ENCODE measurements at places on chromosomes 5 and 9.
A peak's percentile ranks its signal among the peaks of the same experiment; 100 is the strongest.

GRCh38 chr5:96881511-96882115, 5.3 kb downstream of the ERAP2 start:
- DNase-seq, result no peak

- DNase-seq, result no peak
These were observed 13.4 kb downstream of the OLFML2A start for GRCh38 chr9:124790301-124790700.

DNA sequence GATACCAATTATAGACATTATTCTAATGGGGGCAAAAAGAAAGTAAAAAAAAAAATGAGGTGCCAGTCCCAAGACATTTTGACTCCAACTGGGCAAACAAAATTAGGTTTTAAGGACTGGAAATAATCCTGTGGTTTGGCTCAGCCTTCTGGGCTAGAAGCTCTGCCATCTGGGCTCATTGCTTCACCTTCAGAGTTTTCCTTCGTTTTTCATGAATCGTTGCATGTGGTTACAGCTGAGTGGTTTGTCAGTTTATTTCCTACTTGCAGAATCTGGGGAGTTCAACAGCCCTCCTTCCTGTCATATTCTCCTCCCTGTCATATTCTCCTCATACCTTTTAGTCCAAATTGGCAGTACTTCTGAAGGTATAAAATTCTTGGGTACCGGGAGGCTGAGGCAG, 12.0 kb downstream of the UGT3A2 start:
- DNase-seq, result no peak

DNA sequence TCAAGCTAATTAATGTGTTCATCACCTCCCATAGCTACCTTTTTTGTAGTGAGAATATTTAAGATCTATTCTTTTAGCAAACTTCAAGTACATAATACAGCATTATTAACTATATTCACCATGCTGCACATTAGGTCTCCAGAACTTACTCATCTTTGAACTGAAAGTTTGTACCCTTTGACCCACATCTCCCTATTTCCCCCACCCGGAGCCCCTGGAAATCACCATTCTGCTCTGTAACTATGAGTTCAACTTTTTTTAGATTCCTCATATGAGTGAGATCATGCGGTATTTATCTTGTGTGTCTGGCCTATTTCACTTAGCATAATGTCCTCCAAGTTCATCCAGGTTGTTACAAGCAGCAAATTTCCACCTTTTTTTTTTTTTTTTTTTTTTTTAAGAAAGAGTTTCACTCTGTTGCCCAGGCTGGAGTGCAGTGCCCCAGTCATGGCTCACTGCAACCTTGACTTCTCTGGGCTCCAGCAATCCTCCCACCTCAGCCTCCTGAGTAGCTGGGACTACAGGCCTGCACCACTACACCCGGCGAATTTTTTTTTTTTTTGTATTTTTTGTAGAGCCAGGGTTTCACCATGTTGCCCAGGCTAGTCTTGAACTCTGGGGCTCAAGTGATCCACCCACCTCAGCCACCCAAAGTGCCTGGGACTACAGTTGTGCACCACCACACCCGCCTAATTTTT, 100.4 kb upstream of the SAP30L start:
- no peak for DNase-seq

DNA sequence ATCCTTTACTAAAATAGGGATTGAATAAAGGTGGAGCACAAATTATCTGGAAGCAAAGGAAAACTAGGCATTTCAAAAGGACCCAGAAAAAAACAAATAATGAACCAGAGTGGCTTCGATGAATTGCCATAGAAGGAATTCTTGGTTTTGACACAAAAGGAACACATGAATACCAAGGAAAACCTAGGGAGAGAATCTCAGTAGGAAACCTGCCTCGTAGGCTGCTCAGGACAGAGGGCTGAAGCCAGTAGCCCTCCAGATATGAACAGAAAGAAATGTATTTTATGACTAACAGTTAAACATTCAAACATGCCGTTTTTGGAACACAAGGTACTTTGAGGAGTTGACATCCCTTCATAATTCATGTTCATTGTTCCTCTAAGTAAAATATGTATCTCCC, 245.5 kb downstream of the SLF1 start:
- DNase-seq, result no peak

- DNase-seq, result no peak
These were observed 149.6 kb upstream of the ELL2 start for GRCh38 chr5:96111080-96111756.

- DNase-seq, result peak; percentile 53
These were observed 28.8 kb downstream of the LHX2 start for GRCh38 chr9:124040186-124040931.

GRCh38 chr9:116701940-116702642, 15.0 kb downstream of the TRIM32 start:
- DNase-seq, result no peak

DNA sequence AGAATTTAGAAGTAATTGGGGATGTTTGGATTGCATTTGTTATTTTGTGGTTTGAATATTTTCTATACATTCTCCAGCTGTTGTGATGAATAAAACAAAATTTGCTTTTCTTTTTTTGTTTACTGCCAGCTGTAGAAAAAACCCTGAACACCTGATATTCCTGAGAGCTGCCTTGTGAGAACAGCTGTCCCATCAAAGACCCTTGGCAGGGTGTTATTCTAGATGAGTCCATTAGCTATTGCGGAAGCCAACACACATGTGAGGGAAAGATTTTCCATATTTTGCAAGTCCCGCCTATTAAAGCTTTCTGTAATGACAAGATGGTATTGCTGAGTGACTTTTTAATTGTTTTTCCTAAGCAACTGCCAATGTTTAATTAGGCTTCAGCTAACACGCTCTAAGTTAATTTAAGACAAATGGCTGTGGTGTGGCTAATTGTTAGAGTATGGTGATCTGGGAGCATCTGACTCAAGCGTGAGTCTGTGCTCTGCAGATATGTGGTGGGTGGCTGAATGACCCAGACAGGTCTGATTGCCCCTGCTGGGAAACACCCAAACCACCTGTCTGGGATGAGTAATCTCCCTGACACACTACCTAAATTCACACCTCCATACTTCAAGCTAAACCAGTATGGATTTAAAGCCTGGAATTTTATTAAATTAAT, 86.5 kb upstream of the PRLR start:
- DNase-seq, result peak; percentile 73

- no peak for DNase-seq
These were observed 47.4 kb downstream of the MYO10 start for GRCh38 chr5:16888694-16889124.

DNA sequence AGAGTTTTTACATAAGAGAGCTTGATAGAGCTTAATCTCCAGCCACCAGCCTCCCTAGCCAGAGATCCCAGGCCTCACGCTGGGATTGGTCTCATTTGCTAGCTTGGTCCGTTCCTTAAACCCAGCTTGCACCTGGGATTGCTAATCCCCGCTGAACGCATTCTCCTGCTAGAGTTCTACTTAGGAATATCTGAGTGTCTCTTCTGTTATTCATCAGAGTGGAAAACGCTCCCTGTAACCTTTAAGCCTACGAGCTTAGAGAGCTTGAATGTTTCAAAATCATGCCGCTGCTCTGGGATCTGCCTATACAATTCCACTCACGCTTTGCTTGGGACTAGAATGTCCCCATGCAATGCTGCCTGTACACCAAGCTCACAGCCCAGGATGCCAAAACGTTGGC, 201.8 kb downstream of the NSG2 start:
- no peak for DNase-seq

GRCh38 chr5:151805414-151806223, 33.9 kb downstream of the G3BP1 start:
- DNase-seq, result no peak

- no peak for DNase-seq
These were observed 563.8 kb downstream of the PTPRD start for GRCh38 chr9:10048994-10049393.

DNA sequence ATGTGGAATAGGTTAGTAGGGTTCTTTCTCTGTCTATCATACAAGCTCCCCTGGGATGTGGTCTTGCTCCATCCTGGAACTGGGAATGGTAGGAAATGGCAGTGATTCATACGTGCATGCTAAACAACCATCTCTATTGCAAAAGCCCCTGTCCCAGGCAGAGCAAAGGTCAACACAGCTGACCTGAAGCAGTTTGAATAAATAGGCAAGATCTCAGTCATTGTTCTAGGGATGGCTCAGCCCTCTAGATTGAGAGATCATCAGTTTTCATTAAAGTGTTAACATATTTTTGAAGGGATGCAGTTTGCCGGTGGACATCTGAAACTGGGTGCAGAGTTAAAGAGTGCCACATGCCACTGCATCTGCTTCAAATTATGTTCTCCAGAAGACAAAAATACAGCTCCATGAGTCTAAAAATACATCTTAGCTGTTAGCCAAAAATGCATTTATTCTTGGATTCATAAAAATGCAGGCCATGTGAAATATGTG, 224.1 kb downstream of the ESM1 start:
- no peak for DNase-seq

DNA sequence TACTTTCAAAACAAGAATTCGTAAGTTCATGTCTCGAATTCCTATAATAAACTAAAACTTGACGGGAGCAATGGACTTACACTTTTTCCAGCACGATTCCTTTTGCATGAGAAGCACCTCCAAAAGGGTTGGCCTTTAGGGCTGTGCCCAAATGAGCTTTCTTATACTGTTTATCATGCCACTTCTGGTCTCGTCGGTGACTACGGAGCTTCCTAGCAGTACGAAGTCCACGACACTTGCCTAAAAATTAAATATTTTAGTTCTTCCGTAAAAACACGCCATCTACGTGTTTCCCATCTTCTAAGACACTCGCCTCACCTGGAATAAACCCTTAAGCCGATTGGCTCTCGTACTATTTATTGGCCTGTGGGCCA, 554 bp downstream of the RPS23 start:
- no peak for DNase-seq

DNA sequence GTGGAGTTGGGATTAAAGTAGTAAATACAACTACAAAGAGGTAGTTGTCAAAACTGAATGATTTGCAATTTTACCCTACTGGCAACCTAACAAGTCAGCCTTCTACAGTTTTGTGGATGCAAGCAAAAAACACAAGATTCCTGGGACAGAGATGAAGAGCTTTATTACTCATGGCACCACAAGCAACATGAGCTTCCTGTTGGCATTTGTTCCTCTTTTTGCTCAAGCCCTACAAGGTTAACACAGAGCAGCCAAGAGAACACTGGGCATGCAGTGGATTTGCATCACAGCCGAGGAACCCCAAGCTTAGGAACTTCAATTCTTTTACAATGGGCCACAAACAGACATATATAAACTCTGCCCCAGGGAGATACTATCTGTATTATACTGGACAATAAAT, 28.8 kb upstream of the DMAC1 start:
- no peak for DNase-seq

GRCh38 chr5:133820507-133820906, 147.9 kb downstream of the C5orf15 start:
- peak; percentile 10 for DNase-seq

DNA sequence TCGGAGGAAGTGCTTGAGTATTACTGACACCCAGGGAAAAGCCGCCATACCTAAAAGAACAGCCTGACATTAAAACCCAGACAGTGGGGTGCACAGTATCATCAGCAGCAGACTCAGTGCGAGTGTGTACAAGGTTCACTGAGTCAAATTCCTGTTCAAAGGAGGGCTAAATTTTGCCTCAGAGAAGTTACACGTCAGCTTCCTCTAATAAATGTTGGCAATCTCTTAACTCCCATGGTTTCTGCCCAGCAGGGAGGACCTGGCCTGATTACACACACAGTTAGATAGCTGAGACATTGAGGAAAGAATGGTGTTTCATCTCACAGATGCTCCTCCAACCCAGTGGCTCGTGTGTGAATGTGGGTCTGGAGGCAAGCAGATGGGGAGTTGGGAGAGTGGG, 38.2 kb downstream of the NIPSNAP3B start:
- peak; percentile 16 for DNase-seq

DNA sequence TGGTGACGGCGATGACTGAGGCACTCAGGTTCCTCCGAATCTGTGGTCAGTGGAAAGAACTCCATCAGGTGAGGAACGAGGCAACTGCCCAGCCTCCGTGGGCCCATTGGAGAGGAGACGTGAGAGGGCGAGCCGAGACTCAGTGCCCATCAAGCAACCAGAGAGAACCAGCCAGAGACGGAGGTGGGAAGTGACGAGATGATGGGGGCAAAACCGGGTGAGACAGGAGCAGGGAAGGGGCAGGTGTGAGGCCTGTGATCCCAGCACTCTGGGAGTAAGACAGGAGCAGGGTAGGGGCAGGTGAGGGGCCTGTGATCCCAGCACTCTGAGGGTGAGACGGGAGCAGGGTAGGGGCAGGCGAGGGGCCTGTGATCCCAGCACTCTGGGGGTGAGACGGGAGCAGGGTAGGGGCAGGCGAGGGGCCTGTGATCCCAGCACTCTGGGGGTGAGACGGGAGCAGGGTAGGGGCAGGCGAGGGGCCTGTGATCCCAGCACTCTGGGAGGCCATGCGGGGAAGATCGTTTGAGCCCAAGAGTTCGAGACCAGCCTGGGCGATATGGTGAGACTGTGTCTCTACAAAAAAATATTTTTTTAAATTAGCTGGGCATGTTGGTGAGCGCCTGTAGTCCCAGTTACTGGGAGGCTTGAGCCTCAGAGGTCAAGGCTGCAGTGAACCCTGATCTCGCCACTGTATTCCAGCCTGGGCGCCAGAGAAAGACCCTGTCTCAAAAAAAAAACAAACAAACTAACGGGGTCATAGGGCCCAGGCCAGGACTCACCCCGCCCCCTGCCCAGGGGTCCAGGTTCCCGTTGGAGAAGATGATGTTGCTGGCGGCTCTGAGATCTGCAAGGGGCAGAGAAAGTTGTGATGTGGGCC, 3.4 kb downstream of the DPP7 start:
- DNase-seq, result no peak

- DNase-seq, result no peak
These were observed 4.0 kb upstream of the ZSWIM6 start for GRCh38 chr5:61327760-61328753.

DNA sequence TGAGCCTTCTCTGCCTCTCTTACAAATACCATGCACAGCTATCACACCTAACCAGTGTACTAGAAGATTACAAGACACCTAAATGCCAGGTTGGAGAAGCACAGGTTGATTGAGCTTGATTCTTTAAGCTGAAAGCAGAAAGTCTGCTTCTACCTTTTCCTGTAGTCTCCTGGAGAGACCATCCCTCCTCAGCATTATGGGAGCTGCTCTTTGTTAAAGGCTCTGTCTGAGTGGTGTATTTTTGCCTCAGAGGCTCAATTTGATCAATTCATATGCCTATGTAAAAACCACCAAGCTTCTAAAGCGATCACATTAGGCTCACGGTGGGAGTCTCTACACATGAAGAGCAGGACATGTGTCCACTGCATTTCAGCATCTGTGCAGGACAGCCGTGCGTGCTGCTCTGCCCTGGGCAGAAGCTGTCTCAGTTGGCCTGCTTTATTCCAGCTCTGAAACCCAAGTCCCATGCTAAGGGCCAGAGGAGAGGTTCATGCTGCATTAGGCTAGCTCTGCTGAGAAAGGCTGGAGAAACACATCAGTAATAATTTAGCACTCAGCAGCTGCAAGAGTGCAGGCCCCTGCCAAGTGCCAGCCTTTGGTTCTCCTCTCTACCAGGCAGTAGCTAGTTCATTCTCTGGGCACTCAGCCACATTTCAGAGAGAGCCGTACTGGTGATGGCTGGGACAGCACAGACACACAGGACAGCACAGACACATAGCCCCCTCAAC, 41.7 kb downstream of the TMEM167A start:
- DNase-seq, result no peak

- DNase-seq, result no peak
These were observed 54.5 kb upstream of the TGFBR1 start for GRCh38 chr9:99050292-99050911.

GRCh38 chr9:12773562-12773961, 1.3 kb upstream of the LURAP1L start:
- DNase-seq, result no peak

GRCh38 chr9:11457825-11458790, 845.3 kb upstream of the PTPRD start:
- peak; percentile 94 for DNase-seq

- DNase-seq, result no peak
These were observed 62.0 kb upstream of the GARNL3 start for GRCh38 chr9:127202461-127203169.
